Tracheal epithelial cell (primary cell): ENCODE measurements at places on chromosomes 2 and 18. TPM values are rescaled to one million over a fixed set of nuclear protein-coding genes. Genes with fewer than 3 reads are reported as not detected.

Gene LPIN1
- 17.1 and 19.0 TPM in 2 replicates for total RNA-seq

Gene MORN2
- total RNA-seq = 7.7 TPM in 2 replicates

Gene SEMA4C
- total RNA-seq = 9.6 and 17.8 TPM in 2 replicates

Gene NOSTRIN
- 0.43 and 0.72 TPM in 2 replicates for total RNA-seq

Gene PLCD4
- total RNA-seq = 1.2 and 1.3 TPM in 2 replicates

Gene OTOS
- not detected in 2 replicates for total RNA-seq

Gene LDAH
- total RNA-seq = 12.1 and 12.8 TPM in 2 replicates

Gene CYS1
- 0.43 and 8.4 TPM in 2 replicates for total RNA-seq

Gene LHCGR
- not detected in 2 replicates for total RNA-seq

Gene TCF7L1
- total RNA-seq = 0.64 and 1.7 TPM in 2 replicates

Gene CREG2
- 1.1 and 1.7 TPM in 2 replicates for total RNA-seq

Gene CTAGE1
- not detected in 2 replicates for total RNA-seq

Gene ZNF521
- 0.72 TPM in 1 of 2 replicates, not detected in the other for total RNA-seq

Gene MC2R
- not detected in 2 replicates for total RNA-seq

Gene PFN4
- total RNA-seq = 0.21 and 0.48 TPM in 2 replicates

Gene LIPG
- total RNA-seq = 5.3 and 36.9 TPM in 2 replicates

Gene OR6B2
- total RNA-seq = not detected in 2 replicates

Gene FAM237A
- total RNA-seq = not detected in 2 replicates

Gene ATP8B1
- total RNA-seq = 29.2 and 39.0 TPM in 2 replicates

Gene FAP
- 0.85 and 2.7 TPM in 2 replicates for total RNA-seq

Gene UGT1A6
- 23.2 and 60.5 TPM in 2 replicates for total RNA-seq

Gene PLA2R1
- total RNA-seq = 4.0 and 5.5 TPM in 2 replicates

Gene THAP4
- total RNA-seq = 52.9 and 64.8 TPM in 2 replicates

Gene COMMD1
- total RNA-seq = 33.3 and 33.7 TPM in 2 replicates

Gene MTX2
- 27.1 and 29.2 TPM in 2 replicates for total RNA-seq

Gene PER2
- 1.7 and 9.6 TPM in 2 replicates for total RNA-seq

Gene EDAR
- under 0.01 and 0.48 TPM in 2 replicates for total RNA-seq

Gene FHOD3
- 14.7 and 20.5 TPM in 2 replicates for total RNA-seq

Gene RAD51AP2
- total RNA-seq = 0.21 and 0.24 TPM in 2 replicates

Gene IL1F10
- total RNA-seq = not detected in 2 replicates

Gene RESP18
- not detected in 2 replicates for total RNA-seq

Gene CHST9
- total RNA-seq = 0.72 and 1.3 TPM in 2 replicates

Gene PLGLB1
- total RNA-seq = 0.24 and 2.3 TPM in 2 replicates

Gene IL36RN
- 1.1 and 8.4 TPM in 2 replicates for total RNA-seq

Gene FBXO36
- total RNA-seq = 2.7 and 5.5 TPM in 2 replicates

Gene BMPR2
- 10.7 and 10.8 TPM in 2 replicates for total RNA-seq

Gene RUFY4
- under 0.01 TPM in 1 of 2 replicates, not detected in the other for total RNA-seq

Gene LIMS4
- total RNA-seq = not detected in 2 replicates

Gene C1QL2
- total RNA-seq = not detected in 2 replicates

Gene SLC14A1
- total RNA-seq = not detected in 2 replicates

Gene CNDP1
- total RNA-seq = not detected in 2 replicates

Gene CFC1
- total RNA-seq = not detected in 2 replicates

Gene WNT6
- under 0.01 TPM in 2 replicates for total RNA-seq

Gene PSMA8
- not detected in 2 replicates for total RNA-seq

Gene SFT2D3
- total RNA-seq = 2.7 and 8.3 TPM in 2 replicates

Gene STRADB
- 20.7 and 23.9 TPM in 2 replicates for total RNA-seq

Gene SCLY
- 11.3 and 19.4 TPM in 2 replicates for total RNA-seq

Gene NEB
- 0.21 and 0.48 TPM in 2 replicates for total RNA-seq

Gene L3MBTL4
- 0.21 and 1.9 TPM in 2 replicates for total RNA-seq

Gene HTR2B
- not detected in 2 replicates for total RNA-seq

Gene CDH7
- under 0.01 TPM in 2 replicates for total RNA-seq

Gene WNT10A
- total RNA-seq = 7.7 and 9.8 TPM in 2 replicates

Gene MOGAT1
- total RNA-seq = not detected in 2 replicates

Gene VAPA
- total RNA-seq = 255 and 347 TPM in 2 replicates

Gene SLC9A4
- 2.7 TPM in 1 of 2 replicates, not detected in the other for total RNA-seq

Gene ROCK2
- 17.5 and 20.0 TPM in 2 replicates for total RNA-seq
